ENCODE measurements at places on chromosomes 12 and 14.

- no peak for DNase-seq
These were observed 40.8 kb downstream of the FBXL14 start for GRCh38 chr12:1553536-1553935.

GRCh38 chr12:102708108-102708507, 208.9 kb downstream of the PAH start:
- no peak for DNase-seq

DNA sequence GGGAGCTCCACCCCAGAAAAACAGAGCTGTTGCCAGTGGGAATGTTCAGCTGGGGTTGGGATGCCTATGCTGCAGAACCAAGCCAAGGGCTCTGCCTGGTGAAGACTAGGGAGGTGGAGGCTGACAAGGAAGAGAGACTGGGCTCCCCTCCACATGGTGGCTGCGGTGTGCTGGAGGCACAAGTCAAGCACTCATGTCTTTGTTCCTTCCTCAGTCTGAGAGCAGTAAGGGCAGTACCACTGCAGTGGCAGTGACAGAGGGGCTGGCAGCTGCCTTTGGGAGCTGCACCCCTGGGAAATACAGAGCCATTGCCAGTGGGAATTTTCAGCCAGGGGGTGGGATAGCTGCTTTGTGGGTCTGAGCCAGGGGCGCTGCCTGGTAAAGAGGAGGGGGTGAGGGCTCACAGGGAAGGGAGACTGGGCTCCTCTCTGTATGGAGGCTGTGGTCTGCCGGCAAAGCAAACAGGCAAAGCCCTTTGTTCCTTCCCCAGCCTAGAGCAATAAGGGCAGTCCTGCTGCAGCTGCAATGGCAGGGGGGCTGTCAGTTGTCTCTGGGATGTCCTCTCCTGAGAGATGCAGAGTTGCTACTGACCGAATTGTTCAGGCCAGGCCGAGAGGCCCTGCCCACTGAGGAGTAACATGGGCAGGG, 255.9 kb downstream of the RAD51B start:
- no peak for DNase-seq

- DNase-seq: no peak
These were observed 58.3 kb upstream of the ISM2 start for GRCh38 chr14:77556946-77557345.

GRCh38 chr14:52906141-52906601, 44.7 kb downstream of the FERMT2 start:
- no peak for DNase-seq

- DNase-seq: no peak
These were observed 138.5 kb downstream of the ANO6 start for GRCh38 chr12:45354399-45354798.

GRCh38 chr14:100104523-100105300, 39.5 kb downstream of the EVL start:
- no peak for DNase-seq

- DNase-seq: peak; percentile 38
These were observed 132.3 kb downstream of the SNAPC1 start for GRCh38 chr14:61894452-61895077.

DNA sequence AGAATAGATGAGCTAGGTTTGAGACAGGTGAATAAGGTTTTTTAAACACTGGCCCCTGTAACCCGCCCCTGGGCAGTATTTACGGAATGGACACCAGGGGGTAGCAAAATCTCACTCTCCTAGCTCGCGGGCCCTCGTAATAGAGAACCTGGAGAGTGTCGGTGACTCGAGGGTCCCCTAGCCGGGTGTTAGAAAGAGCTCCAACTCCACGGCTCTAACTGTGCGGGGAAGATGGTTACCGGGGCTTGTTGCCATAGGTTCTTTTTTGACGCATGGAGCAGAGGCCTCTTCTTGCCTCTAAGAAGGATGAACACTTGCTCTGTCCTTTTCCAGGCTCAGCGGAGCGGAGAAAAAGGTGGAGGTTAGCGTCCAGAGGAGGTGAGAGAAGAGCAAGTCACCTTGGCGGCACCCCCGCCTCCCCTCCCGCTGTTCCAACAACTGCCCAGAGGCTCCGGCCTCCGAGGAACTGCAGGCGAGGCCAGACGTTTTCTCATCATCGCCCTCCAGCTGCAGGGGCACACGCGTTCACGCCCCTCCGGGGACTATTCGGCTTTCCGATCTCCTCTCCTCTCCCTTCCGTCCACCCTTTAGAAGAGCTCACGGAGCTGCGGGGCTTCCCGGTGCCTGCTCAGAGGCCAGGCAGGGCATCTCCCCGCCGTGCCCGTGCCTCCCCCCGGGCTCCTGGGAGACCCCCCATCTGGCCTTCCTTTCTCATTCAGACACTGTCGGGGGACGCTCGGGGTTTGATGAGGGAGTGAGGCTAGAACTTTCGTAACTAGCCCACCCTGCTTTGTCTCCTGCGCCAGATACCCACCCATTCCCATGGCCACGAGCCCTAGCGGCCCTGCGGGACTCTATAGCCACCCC, 1.4 kb upstream of the ARHGEF40 start:
- DNase-seq: no peak

- no peak for DNase-seq
These were observed 28.1 kb upstream of the GPR68 start for GRCh38 chr14:91272341-91273272.

DNA sequence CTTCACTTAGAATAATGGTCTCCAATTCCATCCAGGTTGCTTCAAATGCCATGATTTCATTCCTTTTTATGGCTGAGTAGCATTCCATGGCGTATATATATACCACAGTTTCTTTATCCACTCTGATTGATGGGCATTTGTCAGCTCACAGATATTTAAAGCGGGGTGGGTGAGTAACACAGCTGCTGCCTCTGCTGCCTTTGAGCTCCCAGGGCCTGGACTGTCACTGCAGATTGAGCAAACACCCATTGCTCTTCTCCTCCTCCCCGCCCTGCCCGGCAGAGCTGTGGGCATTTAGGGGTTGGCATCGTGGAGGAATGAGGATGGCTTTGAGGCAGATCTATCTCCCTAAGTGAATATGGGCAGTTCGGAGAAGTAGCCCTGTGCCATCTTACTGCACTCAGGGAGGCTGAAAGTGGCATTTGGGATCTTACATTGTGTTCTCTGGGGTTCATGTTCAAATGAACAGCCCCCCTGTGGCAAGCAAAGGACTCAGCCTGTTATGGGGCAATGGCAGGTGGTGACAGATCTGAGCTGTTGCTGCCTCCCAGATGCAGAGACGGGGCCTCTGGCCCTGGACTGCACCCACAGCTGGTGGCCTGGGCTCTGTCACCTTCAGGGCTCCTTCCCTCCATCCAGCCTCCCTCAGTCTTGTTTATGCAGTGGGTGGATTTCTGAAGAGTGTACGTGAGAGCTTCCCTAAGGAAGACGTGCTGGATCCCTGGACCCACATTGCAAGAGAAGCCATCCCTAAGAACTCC, 4.9 kb downstream of the RFLNA start:
- DNase-seq: no peak

DNA sequence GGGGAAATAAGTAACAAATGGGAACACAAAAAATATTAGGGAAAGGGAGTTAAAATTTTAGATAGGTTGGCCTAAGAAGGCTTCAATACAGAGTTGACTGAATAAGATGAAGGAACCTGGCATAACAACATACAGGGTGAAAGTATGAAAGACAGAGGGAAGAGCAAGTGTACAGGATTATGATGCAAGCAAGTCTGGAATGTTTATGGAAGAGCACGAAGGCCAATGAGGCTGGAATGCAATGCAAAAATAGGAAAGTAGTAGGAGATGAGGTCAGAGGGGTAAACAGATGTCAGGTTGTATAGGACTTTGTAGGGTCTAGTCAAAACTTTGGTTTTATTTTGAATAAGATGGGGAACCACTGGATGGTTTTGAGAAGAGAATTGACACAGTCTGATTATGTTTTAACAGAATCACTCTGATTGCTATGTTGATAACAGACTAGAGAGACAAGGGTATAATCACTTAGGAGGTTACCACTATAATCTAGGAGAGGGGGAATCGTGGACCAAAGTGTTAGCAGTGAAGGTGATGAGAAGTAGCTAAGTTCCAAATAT, 96.8 kb downstream of the OSBPL8 start:
- DNase-seq: no peak

- DNase-seq: no peak
These were observed 80.9 kb downstream of the PTPRB start for GRCh38 chr12:70556179-70556869.

DNA sequence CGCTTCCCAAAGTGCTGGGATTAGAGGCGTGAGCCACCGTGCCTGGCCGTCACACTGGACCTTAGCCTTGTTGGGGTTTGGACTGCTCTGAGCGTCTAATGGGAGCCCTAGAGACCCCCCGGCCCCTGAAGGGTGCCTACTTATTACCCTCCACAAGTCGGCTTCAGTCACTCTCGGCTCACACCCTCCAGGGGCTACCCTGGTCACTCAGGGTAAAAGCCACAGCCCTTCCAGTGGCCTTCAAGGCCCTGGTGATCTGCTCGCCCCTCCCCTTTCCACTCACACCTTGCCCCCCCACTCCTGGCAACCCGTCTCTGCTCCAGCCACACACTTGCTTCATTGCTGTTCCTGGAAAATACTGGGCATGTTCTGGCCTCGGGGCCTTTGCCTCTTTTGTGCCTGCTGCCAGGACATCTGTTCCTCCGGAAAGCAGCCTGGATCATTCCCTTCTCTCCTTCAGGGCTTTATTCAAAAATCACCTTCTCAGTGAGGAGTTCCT, 3.6 kb upstream of the MORN3 start:
- no peak for DNase-seq

- no peak for DNase-seq
These were observed 89.7 kb downstream of the ERGIC2 start for GRCh38 chr12:29291226-29291625.

- no peak for DNase-seq
These were observed 36.8 kb downstream of the ZFP36L1 start for GRCh38 chr14:68756000-68756481.

DNA sequence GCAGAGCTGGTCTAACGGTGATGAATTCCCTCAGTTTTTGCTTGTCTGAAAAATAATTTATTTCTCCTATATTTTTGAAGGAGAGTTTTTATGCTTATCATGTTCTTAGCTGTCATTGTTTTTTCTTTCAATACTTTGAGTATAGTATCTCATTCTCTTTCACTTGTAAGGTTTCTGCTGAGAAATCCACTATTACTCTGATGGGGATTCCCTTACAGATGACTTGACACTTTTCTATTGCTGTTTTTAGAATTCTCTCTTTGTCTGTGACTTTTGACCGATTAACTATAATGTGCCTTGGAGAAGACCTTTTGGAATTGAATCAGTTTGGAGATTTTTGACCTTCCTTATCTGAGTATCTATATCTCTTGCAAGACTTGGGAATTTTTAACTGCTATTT, 139.6 kb downstream of the PRKD1 start:
- no peak for DNase-seq

DNA sequence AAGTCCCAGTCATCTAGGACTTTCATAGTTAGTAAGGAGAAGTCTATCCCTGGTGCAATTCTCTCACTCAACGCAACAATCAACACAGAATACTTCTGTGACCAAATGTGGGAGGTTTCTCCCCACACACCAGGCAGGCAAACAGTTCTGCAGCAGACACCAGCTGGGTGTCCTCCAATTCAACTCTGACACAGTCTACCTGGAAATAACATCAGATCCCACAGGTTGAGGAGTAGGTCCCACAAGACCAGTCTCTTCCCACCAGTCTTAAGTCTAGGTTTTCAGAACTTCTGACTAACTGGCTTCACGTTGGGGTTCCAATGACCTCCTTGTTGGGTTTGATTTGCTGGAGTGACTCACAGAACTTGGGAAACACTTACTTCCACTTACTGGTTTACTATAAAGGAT, 14.8 kb downstream of the ACOT6 start:
- no peak for DNase-seq

- no peak for DNase-seq
These were observed 133.8 kb downstream of the SLC2A13 start for GRCh38 chr12:39972119-39972518.

- no peak for DNase-seq
These were observed 158.4 kb upstream of the RASSF8 start for GRCh38 chr12:25800101-25800500.

DNA sequence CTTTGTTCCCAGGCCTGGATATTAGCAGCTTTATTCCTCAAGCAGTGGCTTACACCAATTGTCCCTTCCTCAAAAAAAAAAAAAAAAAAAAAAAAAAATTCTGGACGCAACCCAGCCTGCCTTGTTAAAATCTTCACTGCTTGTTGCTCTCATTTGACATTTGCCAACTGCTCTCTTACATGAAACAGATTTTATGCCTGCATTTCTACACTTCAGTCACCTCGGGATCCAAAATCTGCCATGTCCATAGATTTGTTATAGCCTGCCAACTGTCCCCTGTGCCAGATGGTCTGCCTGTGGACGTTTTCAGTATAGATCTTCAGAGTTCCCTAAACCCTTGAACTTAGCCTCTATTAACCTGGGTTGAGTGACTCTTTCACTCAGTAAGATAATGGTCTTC, 651.5 kb downstream of the FSCB start:
- DNase-seq: no peak

- DNase-seq: no peak
These were observed 71.5 kb upstream of the FBRSL1 start for GRCh38 chr12:132418393-132418925.

DNA sequence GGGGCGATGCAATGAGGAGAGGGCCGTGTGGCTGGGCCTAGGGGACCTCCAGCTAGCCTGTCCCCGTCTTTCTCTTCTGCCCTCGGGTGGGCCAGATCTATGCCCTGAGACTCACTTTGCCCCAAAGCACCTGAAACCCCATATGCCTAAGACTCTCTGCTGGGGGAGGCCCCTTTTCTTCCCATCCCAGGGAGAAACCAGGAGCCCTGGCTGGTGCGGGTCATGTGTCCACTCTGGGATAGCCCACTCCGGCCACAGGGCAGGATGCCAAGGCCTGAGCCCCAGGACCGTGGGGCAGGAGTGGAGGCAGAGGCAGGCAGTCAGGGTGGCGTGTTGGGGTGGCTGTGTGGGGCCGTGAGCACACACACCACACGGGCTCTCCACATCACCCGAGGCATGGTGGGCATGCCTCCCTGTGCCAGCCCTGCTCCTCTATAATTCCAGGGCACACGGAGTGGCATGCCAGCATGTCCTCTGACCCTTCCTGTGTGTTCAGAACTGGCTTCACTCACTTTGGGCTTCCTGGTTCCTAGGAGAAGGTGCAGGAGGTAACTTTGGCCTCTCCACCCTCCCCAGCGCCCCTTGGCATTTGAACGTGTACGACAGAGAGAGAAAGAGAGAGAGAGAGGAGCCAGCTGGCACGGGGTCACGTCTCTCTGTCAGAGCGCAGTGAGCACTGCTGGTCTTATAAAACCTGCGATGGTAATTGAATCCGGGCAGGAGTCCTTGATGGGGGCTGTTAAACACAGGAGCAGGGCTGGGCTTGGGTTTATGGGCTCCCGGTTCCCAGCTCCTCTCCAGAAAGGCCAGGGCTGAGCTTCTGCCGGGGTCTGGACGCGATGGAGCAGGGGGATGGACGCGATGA, 144.2 kb downstream of the KIF26A start:
- DNase-seq: no peak

GRCh38 chr12:23423796-23424195, 525.7 kb downstream of the SOX5 start:
- DNase-seq: no peak

- no peak for DNase-seq
These were observed 53.6 kb upstream of the BCL2L14 start for GRCh38 chr12:12017135-12017581.

GRCh38 chr14:82805892-82806825, 1272.5 kb upstream of the SEL1L start:
- DNase-seq: no peak
